Adrenal gland (tissue), 19 donors: ENCODE measurements at places on chromosomes 2 and 18. TPM values are rescaled to one million over a fixed set of nuclear protein-coding genes. Genes with fewer than 3 reads are reported as not detected.
A peak's percentile ranks its signal among the peaks of the same experiment; 100 is the strongest.

GRCh38 chr2:216188559-216188850 lies 79.4 kb downstream of the XRCC5 start:
- no peak for DNase-seq

GRCh38 chr2:161044095-161044865 lies 115.9 kb upstream of the TANK start:
- DNase-seq: no peak

GRCh38 chr2:23653326-23653725 lies 268.3 kb downstream of the KLHL29 start:
- DNase-seq: peak; percentile 35

DNA sequence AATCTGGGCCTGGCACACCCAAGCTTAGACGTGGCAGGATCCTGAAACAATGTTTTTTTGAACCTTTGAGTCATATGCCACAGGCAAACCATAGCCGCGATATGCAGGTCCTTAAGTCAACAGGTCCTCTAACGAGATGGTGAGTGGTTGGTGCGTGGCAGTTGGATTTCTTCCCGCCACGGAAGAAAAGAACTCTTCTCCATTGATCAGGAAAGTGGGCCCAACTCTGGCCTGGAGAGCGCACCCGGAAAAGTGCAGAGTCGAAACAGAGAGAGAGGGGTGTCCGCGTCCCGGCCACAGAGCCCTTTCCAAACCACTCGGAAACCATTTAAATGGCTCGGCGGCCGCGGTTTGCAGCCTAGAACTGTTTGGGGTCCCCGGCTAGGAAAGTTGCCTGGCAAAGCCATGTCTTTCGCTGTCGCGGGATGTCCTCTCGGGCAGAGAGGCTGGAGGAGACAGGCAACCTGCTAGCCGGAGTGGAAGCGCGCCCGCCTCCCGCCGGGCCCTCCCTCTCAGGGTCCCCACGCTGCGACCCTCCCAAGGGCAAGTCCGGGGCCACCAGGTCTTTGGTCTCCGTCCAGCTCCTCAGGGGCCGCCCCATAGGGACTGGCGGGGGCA lies 777 bp downstream of the GALNT3 start:
- DNase-seq: no peak

Gene NT5DC4
- not detected for total RNA-seq

Gene RSAD2
- 4.6 TPM for total RNA-seq

DNA sequence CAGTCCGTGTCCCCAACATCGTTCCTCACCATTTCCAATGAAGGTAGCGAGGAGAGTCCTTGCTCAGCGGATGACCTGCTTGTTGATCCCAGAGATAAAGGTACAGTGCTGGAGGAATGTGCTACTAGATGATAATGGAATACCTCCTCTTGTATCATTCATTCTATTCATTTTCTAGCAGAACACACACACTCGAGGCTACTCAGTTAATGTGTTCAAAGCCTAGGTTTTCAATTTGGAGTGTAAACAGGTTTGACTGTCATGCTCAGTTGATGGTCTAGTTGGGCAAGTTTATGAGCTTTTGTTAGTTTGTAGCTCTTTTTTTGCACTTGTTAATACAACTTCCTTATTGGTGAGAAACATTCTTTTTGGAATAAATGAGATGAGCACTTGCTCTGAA lies 114.2 kb downstream of the ICA1L start:
- DNase-seq: no peak

DNA sequence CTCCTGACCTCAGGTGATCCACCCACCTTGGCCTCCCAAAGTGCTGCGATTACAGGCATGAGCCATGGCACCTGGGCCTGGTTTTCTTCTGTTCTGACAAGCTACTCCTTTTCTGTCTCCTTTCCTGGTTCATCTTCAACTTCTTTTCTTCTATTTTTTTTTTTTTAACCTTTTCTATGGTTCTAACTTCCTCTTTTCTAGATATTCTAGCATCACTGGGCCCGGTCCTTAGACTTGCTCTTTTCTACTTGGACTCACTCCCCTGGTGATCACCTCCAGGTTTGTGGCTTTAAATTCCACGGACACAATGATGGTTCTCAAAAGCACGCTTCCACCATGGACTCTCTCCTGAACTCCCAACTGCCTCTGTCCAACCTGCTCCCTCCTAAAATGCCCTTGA lies 2.0 kb downstream of the EIF2AK2 start:
- no peak for DNase-seq

DNA sequence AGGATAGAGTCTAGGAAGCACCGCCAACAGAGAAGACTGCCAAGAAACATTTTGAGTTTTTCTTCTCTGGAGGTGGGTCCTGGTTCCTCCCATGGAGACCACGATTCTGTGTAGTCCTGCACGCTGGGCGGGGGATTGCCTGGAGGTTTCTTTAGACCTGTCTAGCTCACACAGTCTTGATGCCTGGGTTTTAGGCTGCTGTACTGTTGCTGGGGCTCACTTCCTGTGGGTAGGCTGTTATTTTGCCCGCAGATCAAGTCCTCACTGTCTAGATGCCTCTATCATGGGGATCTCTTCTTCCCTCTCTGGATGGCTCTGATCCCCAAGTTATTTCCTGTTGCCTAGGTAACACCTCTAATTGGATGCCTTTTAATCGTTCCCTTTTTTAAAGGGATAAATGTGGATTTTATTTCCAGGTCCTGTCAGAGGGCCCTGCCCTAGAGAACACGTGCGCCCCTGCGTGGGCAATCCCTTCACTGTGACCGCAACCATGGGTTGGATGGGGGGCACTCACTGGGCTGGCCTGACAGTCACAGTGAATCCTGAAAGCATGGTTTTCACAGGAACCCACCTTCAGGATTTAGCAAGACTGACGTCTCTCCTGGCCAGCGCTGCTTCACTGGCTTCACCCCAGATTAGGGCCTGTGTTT lies 115.7 kb downstream of the MSH2 start:
- no peak for DNase-seq

- DNase-seq: peak; percentile 84
Measured at GRCh38 chr2:207768168-207768865, 1.4 kb downstream of the FZD5 start.

Gene GALNT13
- 6.4 TPM for total RNA-seq

Gene EFHD1
- 0.50 TPM for total RNA-seq
